ENCODE measurements at places on chromosomes 13 and 19.

DNA sequence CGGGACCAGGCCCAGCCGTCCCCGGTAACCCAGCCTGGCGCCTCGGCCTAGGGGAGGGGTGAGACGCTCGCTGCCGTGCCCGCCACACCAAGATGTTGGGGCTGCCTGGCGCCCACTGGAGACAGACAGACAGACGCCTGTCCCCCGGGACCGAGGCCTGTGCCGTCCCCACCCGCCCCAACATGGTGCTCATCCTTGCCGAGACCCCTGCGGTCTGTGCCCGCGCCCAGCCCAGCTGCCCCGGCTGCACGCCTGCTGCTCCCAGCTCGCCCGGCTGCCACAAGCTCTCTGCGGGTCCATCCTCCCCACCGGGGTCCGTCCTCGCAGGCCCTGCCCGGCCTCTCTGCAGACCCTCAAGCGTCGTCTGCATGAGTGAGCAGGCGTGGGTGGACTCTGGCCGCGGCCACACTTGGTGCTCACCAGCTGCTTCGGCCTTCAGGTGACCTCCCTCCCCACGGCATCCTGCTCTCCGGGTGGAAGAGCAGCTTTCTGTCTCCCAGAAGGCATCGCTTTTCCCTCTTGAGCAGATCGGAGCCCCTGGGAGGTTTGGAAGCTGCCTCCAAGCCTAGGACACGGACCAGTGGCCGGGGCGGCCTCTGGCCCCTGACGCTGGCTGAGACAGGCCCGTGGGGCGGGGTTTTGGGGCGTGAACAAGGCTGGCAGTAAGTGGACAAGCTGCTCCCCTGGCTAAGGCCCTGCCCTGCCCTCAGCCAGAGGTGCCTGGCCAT lies 6.7 kb upstream of the TMPRSS9 start:
- DNase-seq, result no peak

DNA sequence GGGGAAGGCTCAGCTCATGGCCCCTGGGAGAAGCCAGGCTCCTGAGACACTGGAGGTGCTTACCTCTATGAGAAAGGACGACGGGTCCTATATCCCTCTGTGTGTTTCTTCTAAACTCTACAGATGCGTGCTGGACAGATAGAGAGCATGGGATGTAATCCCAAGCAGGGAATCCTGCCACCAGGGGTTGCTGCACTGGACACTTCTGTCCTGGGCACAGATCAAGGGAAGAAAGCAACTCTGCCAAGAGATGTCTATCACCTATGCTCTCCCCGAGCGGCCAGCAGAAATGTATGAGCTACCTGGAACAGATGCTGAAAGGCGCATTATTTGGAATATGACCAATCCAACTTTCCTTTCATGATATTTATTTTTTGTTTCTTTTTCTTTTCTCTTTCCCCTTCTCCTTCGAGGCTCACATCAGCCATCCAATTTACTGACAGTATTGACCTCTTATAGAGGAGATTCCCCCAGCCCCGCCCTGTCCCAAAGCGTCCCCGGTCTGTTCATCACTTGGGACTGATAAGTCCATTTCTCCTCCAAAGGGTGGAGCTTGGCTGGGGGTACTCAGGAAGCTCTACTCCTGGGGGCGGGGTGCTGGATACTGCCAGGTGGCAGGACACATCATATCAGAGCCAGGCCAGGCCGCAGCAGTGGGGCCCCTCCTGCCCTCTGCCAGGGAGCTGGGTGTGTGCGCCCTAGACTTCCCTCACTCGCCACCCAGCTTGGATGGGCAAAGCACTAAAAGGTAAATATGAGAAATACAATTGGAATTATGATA lies 34.2 kb downstream of the TSHZ3 start:
- no peak for DNase-seq

DNA sequence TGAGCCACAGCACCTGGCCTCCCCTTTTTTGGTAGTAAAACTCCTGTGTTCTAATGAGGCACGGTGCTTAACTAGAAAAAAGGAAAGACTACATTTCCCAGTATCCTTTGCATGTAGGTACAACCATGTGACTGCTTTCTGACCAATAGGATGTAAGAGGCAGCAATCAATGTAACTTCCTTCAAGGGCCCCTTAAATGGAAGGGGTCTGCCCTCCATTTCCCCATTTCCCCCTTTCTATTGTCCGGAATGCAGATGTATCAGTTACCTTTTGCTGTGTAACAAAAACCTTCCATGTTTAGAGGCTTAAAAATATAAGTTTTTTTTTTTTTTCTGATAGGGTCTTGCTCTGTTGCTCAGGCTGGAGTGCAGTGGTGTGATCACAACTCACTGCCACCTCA lies 2.2 kb downstream of the GPR32 start:
- DNase-seq, result no peak

DNA sequence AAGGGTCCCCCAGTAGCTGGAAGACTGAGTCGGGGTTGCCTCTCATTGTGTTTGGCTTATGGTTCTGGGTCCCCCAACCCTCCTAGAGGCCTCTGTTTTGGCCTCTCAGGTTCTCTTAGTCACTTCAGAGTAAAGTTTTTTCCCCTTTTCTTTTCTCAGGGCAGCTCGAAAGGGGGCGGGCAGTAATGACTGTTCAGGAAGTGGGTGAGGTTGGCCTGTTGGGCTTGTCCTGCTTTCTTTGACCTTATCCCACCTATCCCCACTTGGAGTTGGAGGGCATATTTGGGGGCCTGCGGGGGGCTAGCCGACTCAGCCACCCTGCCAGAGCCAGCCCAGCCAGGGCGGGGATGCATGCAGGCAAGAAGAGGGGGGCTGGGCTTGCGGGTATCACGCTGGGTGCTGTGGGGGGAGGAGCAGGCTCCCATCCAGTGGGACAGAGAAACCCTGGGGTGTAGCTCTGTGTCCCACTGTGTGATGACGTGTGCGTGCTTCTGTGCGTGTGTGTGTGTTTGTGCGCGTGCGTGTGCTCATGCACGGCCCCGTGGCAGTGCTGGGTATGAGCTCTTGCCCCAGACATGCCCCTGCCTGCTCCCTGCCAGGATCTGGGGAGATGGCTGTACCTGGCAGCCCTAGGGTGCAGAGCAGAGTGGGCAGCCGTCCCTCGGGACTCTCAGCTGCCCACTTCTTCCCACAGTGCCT lies 1.4 kb downstream of the CIC start:
- peak; percentile 54 for DNase-seq

DNA sequence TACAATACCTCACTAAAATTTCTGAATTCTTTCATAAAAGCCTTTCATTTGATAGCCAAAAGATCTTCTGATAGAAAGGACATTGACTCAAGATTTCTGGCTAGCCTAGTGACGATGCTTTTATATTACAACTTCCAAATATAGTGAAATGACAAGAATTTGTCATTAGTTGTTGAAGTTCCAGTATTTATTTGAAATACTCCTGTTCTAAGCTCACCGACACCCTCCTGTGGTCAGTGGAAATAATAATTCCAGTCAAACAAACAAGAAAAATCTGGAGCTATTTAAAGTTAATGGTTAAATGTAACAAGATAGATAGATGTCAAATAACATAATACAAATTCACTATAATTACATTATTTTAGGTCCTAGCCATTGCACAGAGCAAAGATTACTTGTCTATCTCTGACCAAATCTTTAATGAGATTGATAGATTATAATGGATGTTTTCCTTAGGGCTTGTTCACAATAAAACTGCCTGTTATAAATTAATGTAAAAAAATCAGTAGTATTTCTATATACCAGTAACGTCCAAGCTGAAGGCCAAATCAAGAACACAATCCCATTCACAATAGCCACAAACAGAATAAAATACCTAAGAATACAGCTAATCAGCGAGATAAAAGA lies 195.5 kb downstream of the RGCC start:
- peak; percentile 32 for DNase-seq

DNA sequence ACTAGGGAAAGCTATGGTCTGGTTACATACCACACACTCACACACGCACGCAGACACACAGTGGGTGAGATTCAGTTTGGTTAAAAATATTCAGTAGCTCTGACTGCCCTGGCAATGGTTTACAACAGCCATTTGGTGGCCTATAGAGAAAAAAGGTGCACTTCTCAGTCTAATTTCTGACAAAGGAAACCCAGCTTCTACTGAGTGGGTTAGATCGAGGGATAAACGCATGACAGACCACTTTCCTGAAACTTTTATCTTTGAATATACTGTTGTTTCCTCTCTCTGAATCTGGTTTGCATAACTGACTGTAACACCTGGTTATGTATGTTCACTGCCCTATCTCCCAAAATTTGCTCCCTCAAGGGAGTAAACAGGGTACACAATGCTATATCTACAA lies 2.5 kb downstream of the LIG4 start:
- no peak for DNase-seq

GRCh38 chr13:60417734-60418133 lies 20.7 kb downstream of the TDRD3 start:
- no peak for DNase-seq

DNA sequence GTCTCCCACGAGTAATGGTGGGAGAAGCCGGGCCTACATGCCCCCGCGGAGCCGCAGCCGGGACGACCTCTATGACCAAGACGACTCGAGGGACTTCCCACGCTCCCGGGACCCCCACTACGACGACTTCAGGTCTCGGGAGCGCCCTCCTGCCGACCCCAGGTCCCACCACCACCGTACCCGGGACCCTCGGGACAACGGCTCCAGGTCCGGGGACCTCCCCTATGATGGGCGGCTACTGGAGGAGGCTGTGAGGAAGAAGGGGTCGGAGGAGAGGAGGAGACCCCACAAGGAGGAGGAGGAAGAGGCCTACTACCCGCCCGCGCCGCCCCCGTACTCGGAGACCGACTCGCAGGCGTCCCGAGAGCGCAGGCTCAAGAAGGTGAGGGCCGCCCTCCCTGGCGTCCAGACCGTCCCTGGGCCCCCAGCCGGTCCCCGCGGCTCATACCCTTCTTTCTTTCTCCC lies 1.4 kb upstream of the USF2 start:
- no peak for DNase-seq

GRCh38 chr19:19407633-19407930 lies 2.1 kb downstream of the GATAD2A start:
- no peak for DNase-seq

- DNase-seq, result no peak
These were observed 98.0 kb downstream of the GADD45B start for GRCh38 chr19:2573916-2574315.

- DNase-seq, result peak; percentile 15
These were observed at the start of gene MYBPC2 for GRCh38 chr19:50432221-50433028. MYBPC2 (plus strand) TSS chr19:50432892; CDS start chr19:50432954, 62 bp downstream.

DNA sequence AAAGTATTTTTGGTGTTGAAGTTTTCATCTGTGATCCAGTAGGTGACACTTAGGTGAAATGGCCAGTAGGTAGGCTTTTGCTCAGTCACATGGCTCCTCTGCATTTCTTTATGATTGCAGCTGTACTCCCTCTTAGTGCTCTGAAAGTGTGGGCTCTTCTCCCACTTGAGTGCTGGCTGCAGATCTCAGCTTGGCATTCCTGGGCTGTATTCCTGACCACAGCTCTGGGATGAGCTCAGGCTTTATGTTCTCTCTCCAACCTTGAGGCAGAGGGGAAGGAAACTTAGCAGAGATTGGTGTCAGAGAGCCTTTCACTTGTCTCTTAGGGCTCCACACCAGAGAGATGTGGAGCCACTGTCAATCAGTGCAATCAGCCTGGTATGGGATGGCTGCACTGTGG lies 254.3 kb downstream of the NDFIP2 start:
- DNase-seq, result no peak

DNA sequence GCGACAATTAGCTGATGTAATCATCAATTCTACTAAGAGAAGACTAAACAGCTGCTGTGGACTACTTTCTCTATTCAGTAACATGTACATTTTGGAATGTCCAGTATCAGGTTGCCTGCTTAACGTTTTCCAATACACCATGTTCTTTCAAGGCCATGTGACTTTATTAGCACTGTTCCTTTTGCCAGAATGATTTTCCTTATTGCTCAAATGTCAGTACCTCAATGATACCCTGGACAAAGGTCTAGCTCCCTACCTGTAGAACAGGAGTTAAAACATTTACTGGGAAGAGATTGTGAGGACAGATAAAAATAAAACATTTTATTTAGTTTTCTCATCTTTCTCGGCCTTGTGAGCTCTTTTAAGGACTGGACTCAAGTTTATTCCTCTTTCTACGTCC lies 3.8 kb upstream of the RBM26 start:
- no peak for DNase-seq

- no peak for DNase-seq
These were observed 196.4 kb downstream of the VWA8 start for GRCh38 chr13:41764558-41764957.

DNA sequence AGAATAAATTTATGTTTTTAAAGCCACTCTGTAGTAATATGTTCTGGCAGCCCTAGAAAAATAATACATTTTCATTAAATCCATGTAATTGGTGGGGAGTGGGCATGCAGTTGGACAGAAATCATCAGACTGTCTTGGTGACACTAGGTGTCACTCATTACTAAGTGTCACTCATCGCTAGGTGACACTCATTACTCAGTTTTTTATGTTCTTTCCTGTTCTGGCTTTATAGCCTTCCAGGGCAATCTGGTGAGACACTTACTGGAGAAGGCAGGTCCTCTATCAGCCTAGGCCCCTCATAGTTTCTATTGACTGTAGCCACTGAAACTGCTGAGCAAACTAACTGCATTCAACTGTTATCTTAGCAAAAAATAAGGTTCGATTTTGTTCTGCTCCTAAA lies 542.1 kb downstream of the SLITRK1 start:
- no peak for DNase-seq
